ENCODE measurements at places on chromosomes 12 and 14. TPM values are rescaled to one million over a fixed set of nuclear protein-coding genes. Genes with fewer than 3 reads are reported as not detected.
A peak's percentile ranks its signal among the peaks of the same experiment; 100 is the strongest.

Gene STRN3
- total RNA-seq, result 18.1 TPM

Gene NUAK1
- total RNA-seq, result 8.3 TPM

- DNase-seq, result no peak
Observed at GRCh38 chr12:81150382-81150781, 72.5 kb downstream of the ACSS3 start.

Gene KRT75
- not detected for total RNA-seq

- no peak for DNase-seq
Observed at GRCh38 chr14:92653162-92653651, 95.2 kb downstream of the LGMN start.

Gene NUDT14
- total RNA-seq, result 47.9 TPM

GRCh38 chr14:52703225-52703624 is 3.8 kb upstream of the PSMC6 start:
- DNase-seq, result peak; percentile 29

- DNase-seq, result peak; percentile 29
Observed at GRCh38 chr12:27968972-27969623, 3.4 kb downstream of the PTHLH start.

DNA sequence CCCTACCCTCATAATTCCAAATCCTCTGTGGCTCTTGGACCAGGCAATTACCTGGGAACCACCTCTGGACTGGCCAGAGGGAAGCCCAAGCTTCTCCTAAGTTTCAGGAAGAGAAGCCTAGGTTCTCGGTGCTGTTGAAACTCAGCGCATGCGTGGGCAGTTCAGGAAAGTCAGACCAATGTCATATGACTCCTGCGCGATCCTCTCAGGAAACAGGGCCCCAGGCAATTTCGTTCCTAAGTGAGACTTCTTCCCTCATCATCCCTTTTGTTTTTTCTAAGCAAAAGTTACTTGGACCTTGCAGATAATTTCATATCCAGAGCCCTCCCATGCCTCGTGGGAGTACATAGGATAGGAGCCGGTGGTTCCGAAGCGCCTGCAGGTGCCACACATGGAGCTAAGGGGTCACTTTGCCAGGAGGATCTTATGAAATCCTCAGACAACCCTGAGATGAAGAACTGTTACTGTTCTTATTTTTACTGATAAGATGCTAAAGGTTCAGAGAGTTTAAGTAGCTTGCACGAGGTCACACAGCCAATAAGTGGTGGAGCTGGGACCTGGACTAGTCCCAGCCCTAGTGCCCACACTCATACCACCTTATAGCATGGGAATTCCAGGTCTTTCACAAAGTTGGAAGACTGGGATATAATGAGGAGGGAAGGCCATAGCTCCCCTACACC is 168.2 kb downstream of the ZFP36L1 start:
- DNase-seq, result peak; percentile 25

- DNase-seq, result no peak
Observed at GRCh38 chr14:102074415-102074964, 12.4 kb downstream of the HSP90AA1 start.

Gene OVCH1
- not detected for total RNA-seq

Data from PC-9 (cell line).